ENCODE measurements at places on chromosomes 16 and 17.

- DNase-seq: no peak
These were observed 33.9 kb downstream of the FZD2 start for GRCh38 chr17:44591206-44591605.

- no peak for DNase-seq
These were observed 3.4 kb upstream of the SRL start for GRCh38 chr16:4245077-4245791.

- no peak for DNase-seq
These were observed 132.4 kb upstream of the CHMP6 start for GRCh38 chr17:80859002-80859941.

DNA sequence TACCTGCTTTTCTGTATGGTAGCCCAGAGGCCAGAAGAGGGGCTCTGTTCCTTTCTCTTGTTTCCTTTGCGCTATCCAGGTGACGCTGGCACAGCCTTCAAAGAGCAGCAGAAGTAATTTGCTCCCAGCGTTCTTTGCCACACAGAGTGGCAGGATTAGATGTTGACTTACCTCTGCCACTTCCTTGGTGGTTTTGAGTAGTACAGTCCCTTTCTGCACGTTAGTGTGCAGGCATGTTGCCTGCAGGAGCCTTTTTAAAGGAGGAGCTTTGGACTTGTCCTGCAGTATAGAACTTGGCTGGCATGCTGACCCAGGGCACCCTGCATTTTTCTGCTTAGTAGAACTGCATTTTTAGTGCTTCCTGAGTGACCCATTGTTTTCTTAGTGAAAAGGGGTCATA is at the start of gene ABCC11:
Gene ABCC11, minus strand, starts transcription at position 229 of the 400 bp plus-strand sequence. CDS start 15,618 bp downstream, outside the sequence.
- DNase-seq: no peak

DNA sequence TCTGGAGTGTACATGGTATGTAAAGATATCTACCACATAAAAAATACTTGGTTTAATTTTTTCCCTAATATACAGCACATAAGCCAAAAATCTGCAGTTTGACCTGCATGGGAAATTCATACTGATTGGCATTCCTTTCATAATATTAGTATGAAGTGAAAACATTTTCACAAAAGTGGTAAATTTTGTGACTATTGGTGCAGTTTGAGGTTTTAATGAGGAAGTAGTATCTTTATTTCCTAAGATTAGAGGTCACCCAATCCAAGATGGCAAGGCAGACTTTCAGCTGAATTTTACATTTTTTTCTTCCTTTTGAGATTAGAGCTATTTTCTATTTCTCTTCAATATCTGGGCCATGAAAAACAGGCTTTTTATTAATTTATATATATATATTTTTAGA is 21.2 kb downstream of the METTL9 start:
- no peak for DNase-seq

- DNase-seq: no peak
These were observed 192.8 kb downstream of the XYLT1 start for GRCh38 chr16:17277981-17278381.

GRCh38 chr16:54974367-54974766 is 43.7 kb downstream of the IRX5 start:
- no peak for DNase-seq

GRCh38 chr16:65223335-65223734 is 101.5 kb upstream of the CDH11 start:
- no peak for DNase-seq

DNA sequence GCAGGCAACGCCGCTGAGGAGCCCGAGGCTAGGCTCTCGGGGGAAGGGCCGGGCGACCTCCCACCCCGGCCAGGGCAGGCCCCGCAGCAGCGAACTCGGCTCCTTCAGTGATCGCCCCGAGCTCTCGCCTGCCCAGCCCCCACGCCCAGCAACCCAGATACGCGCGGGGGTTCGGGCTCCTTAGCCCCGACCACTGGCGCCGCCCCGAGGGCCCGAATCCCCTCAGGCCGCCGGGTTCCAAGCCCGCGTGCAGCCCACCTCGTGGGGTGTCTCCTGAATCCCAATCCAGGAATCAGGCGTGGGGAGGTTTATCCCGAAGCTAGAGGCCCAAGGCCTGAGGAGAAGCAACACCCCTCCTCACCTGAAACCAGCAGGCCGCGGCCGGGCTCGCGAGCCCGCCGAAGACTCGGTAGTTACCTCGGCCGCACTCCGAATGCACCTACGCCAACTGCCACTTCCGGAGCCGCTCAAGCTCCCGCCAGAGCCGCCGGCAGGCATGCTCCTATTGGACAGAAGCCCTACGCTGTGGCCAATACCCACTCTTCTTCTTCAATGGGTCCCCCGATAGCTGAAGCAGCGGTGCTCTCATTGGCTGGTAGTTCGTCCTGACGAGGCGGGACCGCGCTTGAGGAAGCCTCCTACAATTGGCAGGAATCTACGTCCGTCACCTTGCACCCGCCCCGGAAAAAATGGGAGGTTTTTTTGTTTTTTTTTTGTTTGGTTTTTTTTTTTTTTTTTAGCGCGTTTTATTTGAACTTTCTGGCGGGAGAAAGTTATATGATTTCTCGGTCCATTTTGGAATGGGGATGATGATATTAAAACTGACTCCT is at the start of gene RFWD3:
Gene RFWD3, minus strand, starts transcription at position 453 of the 830 bp plus-strand sequence. CDS start 5,428 bp downstream, outside the sequence.
- peak; percentile 97 for DNase-seq

DNA sequence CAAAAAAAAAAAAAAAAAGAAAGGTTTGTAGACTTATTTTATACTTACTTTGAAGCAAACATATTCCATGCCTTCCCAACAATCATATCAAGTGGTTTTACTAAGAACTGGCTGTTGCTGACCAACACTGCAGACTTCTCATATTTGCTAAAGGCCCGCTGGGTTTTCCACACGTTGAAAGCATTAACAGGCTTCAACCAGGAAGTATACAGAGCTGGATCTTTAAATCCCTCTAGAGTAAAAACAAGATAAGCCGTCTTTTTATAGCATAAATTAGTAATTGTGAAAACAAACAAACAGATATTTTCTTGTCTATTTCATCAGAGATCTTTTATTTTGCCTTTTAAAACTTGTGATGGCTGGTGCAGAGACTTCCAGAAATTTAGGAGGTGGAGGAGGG is 29.1 kb downstream of the TUBD1 start:
- no peak for DNase-seq

- no peak for DNase-seq
These were observed 42.0 kb upstream of the KSR1 start for GRCh38 chr17:27414271-27414670.

All from iPS DF 19.7 (cell line).